WTC11 (cell line): ENCODE measurements at places on chromosomes 16 and 17. TPM values are rescaled to one million over a fixed set of nuclear protein-coding genes. Genes with fewer than 3 reads are reported as not detected.

- H3K4me3 ChIP-seq = no peak overlapping the region
- DNase-seq = no peak
- no peaks in the 10 kb centered on the region for H3K27me3 ChIP-seq
- H3K27ac ChIP-seq = no peak overlapping the region
These were observed 448.5 kb downstream of the SOX9 start for GRCh38 chr17:72569148-72569946.

- H3K27me3 ChIP-seq = no peaks in the 10 kb centered on the region
- peak overlapping the region; percentile 18 for H3K27ac ChIP-seq
- no peak overlapping the region for H3K4me3 ChIP-seq
These were observed 43.6 kb downstream of the SMG6 start for GRCh38 chr17:2259769-2260536.

- H3K4me1 ChIP-seq = no peaks in the 10 kb centered on the region
- peaks cover 47% of the 10 kb centered on the region for H3K36me3 ChIP-seq
- H3K27ac ChIP-seq = no peak overlapping the region
- no peaks in the 10 kb centered on the region for H3K27me3 ChIP-seq
- H3K4me3 ChIP-seq = no peak overlapping the region
These were observed 26.9 kb downstream of the ATAD5 start for GRCh38 chr17:30858556-30859250.

Gene HS3ST2
- total RNA-seq = 0.32 to 0.61 TPM (median 0.37 TPM) in 3 replicates

DNA sequence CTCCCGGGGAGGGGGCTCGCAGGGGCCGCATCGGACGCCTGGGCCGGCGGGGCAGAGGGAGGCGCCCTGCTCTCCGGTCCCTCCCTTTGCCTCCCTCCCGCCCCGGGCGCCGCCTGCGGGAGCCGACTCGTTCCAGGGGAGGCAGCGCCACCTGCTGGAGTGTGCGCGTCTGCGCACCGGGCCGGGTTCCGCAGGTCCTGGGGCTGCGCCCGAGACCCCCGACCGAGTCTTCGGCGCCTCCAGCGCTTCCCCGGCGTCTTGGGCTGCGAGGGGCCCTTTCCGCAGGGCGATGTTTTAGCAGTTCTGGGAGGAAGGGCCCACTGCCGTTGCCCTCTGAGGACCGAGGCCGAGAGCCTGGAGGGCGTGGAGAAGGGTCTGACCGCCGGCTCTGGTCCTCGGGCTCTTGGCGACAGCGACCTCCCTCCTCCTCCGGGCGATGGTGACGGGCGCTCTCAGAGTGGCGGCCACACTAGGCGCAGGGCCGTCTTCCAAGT, 106.3 kb downstream of the SEC14L1 start:
- no peak overlapping the region for H3K27ac ChIP-seq
- H3K36me3 ChIP-seq = no peaks in the 10 kb centered on the region
- peaks cover 23% of the 10 kb centered on the region for H3K27me3 ChIP-seq
- H3K4me3 ChIP-seq = peak overlapping the region; percentile 70
- peak; percentile 95 for DNase-seq

GRCh38 chr16:57592591-57593003, 35.8 kb upstream of the ADGRG1 start:
- H3K4me1 ChIP-seq = 0 out of 2 replicates have a peak, but pooled peaks cover 3% of the 10 kb centered on the region
- H3K36me3 ChIP-seq = peaks cover 3% of the 10 kb centered on the region; the same call in 1 of the 2 replicates
- no peak overlapping the region for H3K27ac ChIP-seq

DNA sequence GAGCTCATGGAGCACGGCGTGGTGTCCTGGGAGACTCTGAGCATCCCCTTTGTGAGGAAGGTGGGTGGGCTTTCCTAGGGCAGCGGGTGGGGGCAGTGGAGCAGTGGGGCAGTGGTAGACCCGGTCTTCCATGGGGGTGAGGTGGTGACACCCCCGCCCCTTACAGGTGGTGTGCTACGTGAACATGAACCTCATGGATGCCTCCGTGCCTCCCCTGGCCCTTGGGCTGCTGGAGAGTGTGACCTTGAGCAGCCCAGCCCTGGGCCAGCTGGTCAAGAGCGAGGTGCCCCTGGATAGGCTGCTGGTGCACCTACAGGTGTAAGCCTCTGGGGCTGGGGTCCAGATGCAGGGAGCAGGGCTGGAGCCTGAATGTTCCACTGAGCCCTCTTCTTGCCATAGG, 1.6 kb downstream of the ELMO3 start:
- no peak overlapping the region for H3K27ac ChIP-seq
- H3K4me3 ChIP-seq = peak overlapping the region; percentile 83
- H3K27me3 ChIP-seq = no peaks in the 10 kb centered on the region
- peaks cover 19% of the 10 kb centered on the region for H3K36me3 ChIP-seq

Gene PIGS
- total RNA-seq = 50.6 to 55.0 TPM (median 54.6 TPM) in 3 replicates

DNA sequence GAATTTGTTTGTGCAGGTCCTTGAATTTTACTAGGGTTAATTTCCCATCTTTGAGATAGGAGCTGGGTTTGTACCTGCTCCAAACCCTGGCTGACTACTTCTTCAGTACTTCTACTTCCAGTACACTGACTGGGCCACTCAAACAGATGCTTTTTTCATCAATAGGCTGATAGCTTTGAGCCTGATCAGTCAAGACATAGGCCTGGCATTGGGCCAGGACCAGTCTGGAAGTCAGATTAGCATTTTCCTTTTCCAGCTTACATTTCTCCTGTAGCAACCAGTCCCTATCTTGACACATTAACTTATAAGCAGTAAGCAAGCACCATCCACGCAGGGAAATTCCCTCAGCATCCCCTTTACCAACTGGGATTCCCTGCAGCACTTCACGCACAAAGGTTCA, 7.5 kb upstream of the TMEM101 start:
- no peaks in the 10 kb centered on the region for H3K4me1 ChIP-seq
- H3K27me3 ChIP-seq = no peaks in the 10 kb centered on the region
- no peak for DNase-seq
- H3K4me3 ChIP-seq = no peak overlapping the region

DNA sequence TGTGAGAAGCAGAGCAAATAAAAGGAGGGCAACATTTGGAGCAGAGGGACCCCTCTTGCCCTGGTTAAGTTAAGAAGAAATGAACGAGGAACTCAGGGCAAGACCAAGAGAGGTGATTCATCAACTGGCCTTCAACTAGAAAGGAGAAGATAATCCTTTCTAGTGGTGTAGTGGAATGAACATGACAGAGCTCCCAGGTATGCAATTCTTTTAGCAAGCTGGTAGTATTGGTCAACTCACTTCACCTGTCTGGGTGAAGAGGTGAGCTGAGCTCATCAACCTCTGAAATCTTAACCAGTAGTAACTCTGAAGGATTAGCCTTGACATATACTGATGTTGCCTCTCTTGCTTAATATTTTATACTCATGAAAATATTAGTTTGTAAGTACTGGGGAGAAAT, 1024.7 kb upstream of the GOT2 start:
- DNase-seq = no peak
- no peak overlapping the region for H3K4me3 ChIP-seq
- no peaks in the 10 kb centered on the region for H3K4me1 ChIP-seq
- H3K27me3 ChIP-seq = no peaks in the 10 kb centered on the region; the same call in 1 of the 2 replicates
- H3K27ac ChIP-seq = no peak overlapping the region
- H3K36me3 ChIP-seq = peaks cover 6% of the 10 kb centered on the region
